ENCODE measurements at places on chromosomes 4 and X.

DNA sequence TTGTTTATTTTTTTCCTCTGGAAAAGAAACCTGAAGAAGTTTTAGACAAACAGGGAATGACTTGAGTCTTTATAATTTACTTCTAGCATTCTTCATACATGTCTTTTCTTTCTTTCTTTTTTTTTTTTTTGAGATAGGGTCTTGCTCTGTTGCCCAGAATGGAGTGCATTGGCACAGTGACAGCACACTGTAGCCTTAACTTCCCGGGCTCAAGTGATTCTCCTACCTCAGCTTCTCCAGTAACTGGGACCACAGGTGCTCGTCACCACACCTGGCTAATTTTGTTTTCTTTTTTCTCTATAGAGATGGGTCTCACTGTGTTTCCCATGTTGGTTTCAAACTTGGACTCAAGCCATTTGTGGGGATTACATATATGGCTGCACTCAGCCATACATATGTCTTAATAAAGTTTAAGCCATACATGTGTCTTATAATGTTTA is 71.8 kb downstream of the RAPGEF2 start:
- DNase-seq = no peak

- no peak for DNase-seq
Measured at GRCh38 chr4:155339588-155339987, 37.2 kb downstream of the MAP9 start.

GRCh38 chrX:123088331-123088730 is 95.7 kb upstream of the GRIA3 start:
- no peak for DNase-seq

GRCh38 chr4:27791640-27792039 is 931.0 kb downstream of the STIM2 start:
- DNase-seq = no peak

GRCh38 chrX:124341396-124342132 is 4.8 kb upstream of the SH2D1A start:
- DNase-seq = no peak

All from vagina (tissue), 2 donors.